ENCODE measurements at places on chromosomes 5 and 9.
A peak's percentile ranks its signal among the peaks of the same experiment; 100 is the strongest.

DNA sequence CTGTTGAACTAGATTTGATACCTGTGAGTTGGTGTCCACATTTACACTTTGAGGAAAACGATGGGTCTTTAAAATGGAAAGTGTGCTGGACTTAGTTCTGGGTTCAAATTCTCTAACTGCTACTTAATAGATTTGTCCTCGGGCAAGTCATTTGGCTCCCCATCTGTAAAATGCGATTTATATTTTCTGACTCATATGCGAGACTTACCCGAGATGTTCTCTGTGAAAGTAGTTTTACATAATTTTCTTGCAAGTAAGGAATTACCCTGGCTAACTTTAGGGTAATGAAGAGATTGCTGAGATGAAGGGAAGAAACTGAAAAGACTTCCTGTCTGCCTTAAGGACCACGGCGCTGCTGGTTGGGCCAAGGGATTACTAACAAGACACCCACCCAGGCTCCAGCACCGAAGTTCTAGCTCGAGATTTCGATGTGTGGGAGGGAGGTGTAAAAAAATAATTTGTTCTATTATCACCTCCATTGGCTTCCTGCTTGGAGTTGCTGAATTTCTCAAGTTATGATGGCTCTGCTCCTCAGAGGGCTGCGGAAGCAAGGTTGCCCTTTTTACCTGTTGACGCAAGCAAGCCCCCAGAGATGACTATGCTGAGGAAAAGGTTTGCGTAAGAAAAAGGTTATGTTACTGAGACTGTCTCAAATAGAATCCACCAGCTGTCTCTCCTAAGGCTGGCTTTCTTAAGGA lies 24.1 kb downstream of the PCSK1 start:
- no peaks in the 10 kb centered on the region for H3K4me1 ChIP-seq
- no peak overlapping the region for H3K27ac ChIP-seq
- H3K36me3 ChIP-seq = no peaks in the 10 kb centered on the region
- no peak overlapping the region for H3K4me3 ChIP-seq
- no peak for DNase-seq

GRCh38 chr9:3502560-3503398 lies 23.0 kb downstream of the RFX3 start:
- no peak for DNase-seq
- H3K36me3 ChIP-seq = peaks cover under 1% of the 10 kb centered on the region
- no peak overlapping the region for H3K4me3 ChIP-seq
- H3K27ac ChIP-seq = no peak overlapping the region
- H3K4me1 ChIP-seq = peaks cover 5% of the 10 kb centered on the region
- no peaks in the 10 kb centered on the region for H3K27me3 ChIP-seq

DNA sequence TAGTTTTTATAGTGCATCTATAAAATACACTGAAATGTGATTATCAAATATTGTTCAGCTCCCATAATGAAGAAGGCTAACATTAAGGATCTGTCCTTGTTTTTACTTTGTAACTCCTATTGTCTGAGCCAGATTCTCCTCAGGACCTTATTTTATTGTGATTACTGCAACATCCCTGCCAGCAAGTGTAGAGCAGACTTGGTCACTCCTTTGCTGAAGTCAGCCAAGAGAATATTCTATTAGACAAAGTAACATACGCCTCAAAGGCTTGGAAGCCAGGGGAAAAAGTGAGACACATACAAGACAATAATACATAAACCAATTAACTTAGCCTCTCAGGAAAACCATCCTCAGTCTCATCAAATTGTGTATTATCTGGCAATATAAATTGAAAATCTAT lies 269.6 kb downstream of the ARL15 start:
- peaks cover 2% of the 10 kb centered on the region for H3K36me3 ChIP-seq
- H3K4me3 ChIP-seq = no peak overlapping the region
- H3K27me3 ChIP-seq = no peaks in the 10 kb centered on the region

DNA sequence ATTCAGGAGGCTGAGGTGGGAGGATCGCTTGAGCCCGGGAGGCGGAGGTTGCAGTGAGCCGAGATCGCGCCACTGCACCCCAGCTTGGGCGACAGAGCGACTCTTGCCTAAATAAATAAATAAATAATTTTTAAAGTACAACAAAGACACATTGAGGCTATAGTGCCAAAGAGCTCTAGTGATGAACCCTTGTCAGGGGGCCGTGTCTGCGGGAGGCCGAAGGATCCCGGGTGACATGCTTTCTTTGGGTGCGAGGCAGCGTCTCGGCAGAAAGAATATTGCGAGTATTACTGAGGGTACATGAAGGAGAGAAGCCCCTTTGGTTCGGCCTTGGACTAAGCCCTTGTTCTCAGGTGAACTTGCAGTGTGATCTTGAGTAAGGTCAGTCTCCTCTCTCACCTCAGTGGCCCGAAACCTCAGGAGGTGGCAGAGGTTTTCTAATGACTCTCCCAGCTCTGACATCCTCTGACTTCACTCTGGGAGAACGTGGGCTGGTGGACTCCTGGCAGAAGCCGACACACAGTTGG lies 397 bp upstream of the RECK start:
- H3K4me1 ChIP-seq = peaks cover 23% of the 10 kb centered on the region
- peaks cover 8% of the 10 kb centered on the region for H3K27me3 ChIP-seq
- no peaks in the 10 kb centered on the region for H3K36me3 ChIP-seq
- no peak for DNase-seq

- no peak for DNase-seq
- no peaks in the 10 kb centered on the region for H3K36me3 ChIP-seq
- H3K27me3 ChIP-seq = peaks cover 10% of the 10 kb centered on the region
- no peak overlapping the region for H3K4me3 ChIP-seq
- H3K4me1 ChIP-seq = peaks cover 26% of the 10 kb centered on the region
- no peak overlapping the region for H3K27ac ChIP-seq
Measured at GRCh38 chr5:139711906-139712224, 63.7 kb downstream of the CXXC5 start.

DNA sequence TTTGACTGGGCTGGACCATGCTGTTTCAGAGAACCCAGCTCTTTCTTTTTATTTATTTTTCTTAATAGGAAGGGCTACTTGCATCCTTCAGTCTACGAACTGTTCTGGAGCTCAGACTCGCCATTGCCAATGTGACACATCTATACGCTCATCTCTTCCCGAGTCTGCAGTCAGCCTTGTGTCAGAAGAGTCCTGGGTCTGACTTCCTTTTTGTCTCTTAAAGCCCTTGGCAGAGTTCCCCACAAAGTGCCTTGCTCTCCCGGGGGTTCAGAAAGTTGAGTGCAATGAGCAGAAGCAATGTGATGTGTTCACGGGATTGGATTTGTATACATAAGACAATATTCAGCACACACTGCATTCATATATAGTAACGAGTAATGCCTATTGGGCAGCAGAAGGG lies 140.4 kb downstream of the ATPSCKMT start:
- no peak overlapping the region for H3K27ac ChIP-seq
- H3K36me3 ChIP-seq = no peaks in the 10 kb centered on the region
- no peaks in the 10 kb centered on the region for H3K4me1 ChIP-seq
- H3K27me3 ChIP-seq = no peaks in the 10 kb centered on the region

- no peaks in the 10 kb centered on the region for H3K27me3 ChIP-seq
- H3K36me3 ChIP-seq = peaks cover 62% of the 10 kb centered on the region
- H3K27ac ChIP-seq = no peak overlapping the region
- no peak for DNase-seq
- H3K4me1 ChIP-seq = no peaks in the 10 kb centered on the region
Measured at GRCh38 chr9:120465685-120466407, 114.1 kb downstream of the CDK5RAP2 start.

DNA sequence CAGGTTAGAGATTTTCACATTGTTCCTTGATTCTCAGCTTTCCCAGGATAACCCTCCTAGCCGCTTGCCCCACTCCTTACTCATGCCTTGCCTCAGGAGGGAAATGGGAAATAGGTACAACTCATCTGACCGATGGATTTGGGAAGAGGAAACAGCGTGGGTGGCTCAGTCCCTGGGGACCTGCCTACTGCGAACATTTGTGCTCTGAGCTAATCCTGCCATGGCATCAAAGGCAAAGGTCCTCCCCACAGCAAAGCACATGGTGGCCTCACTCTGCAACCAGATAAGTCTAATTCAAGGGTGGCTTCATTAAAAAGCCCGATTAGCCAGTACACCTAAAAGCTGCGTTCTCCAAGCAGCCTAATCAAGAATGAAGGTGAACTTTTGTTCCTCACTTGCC lies 82.4 kb upstream of the ADRA1B start:
- H3K4me1 ChIP-seq = no peaks in the 10 kb centered on the region
- DNase-seq = no peak
- H3K4me3 ChIP-seq = no peak overlapping the region
- H3K36me3 ChIP-seq = no peaks in the 10 kb centered on the region
- no peak overlapping the region for H3K27ac ChIP-seq
- H3K27me3 ChIP-seq = peaks cover 6% of the 10 kb centered on the region

- no peak overlapping the region for H3K27ac ChIP-seq
- no peak overlapping the region for H3K4me3 ChIP-seq
- no peaks in the 10 kb centered on the region for H3K4me1 ChIP-seq
- no peak for DNase-seq
Measured at GRCh38 chr5:133497608-133498348, 114.6 kb downstream of the FSTL4 start.

DNA sequence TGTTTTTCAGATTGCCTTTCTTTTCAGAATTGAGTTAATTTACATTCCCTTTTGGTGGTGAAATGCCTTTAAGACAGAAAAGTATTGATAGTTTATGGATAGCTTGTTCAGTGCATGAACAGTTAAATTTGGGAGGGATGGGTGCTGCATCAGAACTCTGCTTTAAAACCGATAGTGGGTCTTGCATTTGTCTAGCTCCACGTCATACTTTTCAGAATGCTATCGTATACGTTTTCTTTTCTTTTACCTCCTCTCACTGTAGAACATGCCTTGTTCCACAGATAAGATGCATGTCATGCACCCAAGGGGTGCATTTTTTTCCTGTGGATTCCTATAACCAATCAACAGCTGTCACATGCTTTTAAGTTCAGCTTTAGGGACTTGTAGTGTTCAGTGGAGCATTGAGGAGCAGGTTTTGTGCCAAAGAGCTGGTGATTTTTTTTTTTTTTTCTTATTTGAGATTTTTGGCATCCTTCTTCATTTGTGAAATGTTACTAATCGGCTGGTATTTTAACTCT lies 2.3 kb downstream of the SLC44A1 start:
- H3K4me1 ChIP-seq = peaks cover 23% of the 10 kb centered on the region
- H3K27ac ChIP-seq = no peak overlapping the region
- no peak for DNase-seq
- no peaks in the 10 kb centered on the region for H3K36me3 ChIP-seq
- H3K27me3 ChIP-seq = peaks cover 1% of the 10 kb centered on the region
- no peak overlapping the region for H3K4me3 ChIP-seq

- no peaks in the 10 kb centered on the region for H3K27me3 ChIP-seq
- DNase-seq = no peak
- H3K4me3 ChIP-seq = no peak overlapping the region
Measured at GRCh38 chr5:147461915-147462314, 48.0 kb downstream of the DPYSL3 start.

DNA sequence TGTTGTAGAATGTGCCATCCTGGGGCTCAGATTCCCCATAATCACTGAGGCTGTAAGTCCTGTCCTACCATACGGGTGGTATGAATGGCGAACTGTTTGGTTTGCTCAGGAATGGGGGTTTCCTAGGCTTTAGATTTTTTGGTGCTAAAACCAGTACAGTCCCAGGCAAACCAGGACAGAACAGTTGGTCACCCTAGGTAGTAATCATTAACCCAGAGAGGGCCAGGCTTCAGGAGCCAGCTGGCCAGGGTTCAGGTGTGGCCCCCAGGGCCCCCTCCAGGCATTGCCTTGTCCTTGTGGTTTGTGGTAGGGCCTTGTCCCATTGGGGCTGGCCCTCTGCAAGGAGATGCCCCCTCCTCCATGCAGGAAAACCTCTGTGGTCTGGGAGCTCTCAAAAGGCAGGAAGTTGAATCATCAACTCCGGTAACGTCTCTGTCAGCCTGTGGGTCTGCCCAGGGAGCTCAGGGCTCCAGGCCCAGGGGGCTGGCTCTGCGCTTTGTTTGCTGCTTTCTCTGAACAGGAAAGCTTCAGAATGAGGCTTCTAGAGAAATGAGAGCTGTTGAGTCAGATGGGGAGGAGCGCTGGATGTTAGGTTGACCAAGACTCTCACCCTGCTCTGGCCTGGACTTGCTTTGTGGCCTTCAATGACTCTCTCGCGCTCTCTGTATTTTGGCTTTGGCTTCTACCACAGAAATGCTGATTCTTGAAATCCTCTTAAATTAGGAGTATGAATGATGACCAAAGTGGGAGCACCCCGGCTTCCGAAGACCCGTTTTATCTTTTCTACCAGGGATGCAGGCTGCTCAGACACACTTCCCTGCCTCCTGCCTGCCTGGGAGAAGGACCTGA lies 22.2 kb upstream of the JADE2 start:
- H3K4me3 ChIP-seq = peak overlapping the region; percentile 21
- peak; percentile 14 for DNase-seq
- H3K27ac ChIP-seq = peak overlapping the region; percentile 61
- peaks cover 13% of the 10 kb centered on the region for H3K4me1 ChIP-seq
- no peaks in the 10 kb centered on the region for H3K27me3 ChIP-seq
- H3K36me3 ChIP-seq = no peaks in the 10 kb centered on the region

GRCh38 chr5:143514616-143515335 lies 111.3 kb upstream of the NR3C1 start:
- no peak overlapping the region for H3K4me3 ChIP-seq
- DNase-seq = no peak
- no peaks in the 10 kb centered on the region for H3K27me3 ChIP-seq

DNA sequence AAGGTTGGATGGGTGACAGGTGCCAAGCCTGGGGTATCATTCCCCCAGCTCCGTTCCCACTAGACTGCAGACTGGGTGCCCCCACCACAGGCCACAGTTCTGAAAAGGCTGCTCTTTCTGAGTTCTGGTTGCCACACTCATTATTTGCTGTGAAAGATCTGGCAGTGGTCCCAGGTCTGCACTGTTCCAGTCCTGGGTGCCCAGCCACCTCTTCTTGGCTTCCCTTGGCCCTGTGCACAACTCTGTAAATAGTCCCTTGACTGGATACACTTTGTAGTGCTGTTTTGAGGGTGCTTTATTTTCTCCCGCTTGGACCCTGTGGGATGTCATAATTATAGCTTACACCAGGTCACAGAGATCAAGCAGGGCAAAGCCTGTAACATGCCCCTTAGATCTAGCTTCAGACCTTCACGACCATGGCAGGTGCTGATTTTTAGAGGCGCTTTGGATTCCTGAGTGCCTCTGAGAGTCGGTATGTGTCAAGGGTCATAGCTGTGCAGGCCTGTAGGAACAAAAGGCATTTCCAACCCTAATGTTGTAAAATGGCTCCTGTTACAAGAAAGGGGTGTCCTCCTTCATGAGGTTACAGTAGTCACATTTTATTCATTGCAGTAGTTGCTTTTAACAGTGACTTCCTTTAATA lies 344.9 kb downstream of the ICE1 start:
- no peak overlapping the region for H3K4me3 ChIP-seq
- H3K4me1 ChIP-seq = no peaks in the 10 kb centered on the region
- H3K36me3 ChIP-seq = no peaks in the 10 kb centered on the region

Data from CD4-positive, CD25-positive, alpha-beta regulatory T cell (primary cell).